ENCODE measurements at places on chromosomes 11 and 22.

DNA sequence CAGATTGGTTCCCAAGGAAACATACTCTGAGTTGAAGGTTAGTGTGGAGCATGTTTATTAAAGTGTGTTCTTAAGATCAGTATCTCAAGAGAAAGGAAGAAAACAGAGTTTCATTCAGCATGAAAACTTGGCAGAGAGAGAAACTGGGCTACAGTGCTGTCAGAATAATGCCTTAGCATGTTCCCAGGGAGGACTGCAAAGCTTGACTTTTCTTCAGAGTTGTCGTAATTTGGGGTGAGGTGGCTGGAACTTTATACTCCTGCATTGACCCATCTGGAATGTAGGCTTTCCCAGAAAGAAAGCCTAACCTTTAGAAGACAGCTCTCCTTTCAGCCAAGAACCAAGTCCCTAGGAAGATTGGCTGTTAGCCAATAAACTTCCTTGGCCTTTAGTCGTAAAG is 190.8 kb upstream of the CNTN5 start:
- DNase-seq: no peak

- DNase-seq: no peak
Observed at GRCh38 chr11:83115026-83115425, 41.9 kb upstream of the PCF11 start.

- DNase-seq: no peak
Observed at GRCh38 chr11:126132319-126132718, 69.7 kb upstream of the CDON start.

DNA sequence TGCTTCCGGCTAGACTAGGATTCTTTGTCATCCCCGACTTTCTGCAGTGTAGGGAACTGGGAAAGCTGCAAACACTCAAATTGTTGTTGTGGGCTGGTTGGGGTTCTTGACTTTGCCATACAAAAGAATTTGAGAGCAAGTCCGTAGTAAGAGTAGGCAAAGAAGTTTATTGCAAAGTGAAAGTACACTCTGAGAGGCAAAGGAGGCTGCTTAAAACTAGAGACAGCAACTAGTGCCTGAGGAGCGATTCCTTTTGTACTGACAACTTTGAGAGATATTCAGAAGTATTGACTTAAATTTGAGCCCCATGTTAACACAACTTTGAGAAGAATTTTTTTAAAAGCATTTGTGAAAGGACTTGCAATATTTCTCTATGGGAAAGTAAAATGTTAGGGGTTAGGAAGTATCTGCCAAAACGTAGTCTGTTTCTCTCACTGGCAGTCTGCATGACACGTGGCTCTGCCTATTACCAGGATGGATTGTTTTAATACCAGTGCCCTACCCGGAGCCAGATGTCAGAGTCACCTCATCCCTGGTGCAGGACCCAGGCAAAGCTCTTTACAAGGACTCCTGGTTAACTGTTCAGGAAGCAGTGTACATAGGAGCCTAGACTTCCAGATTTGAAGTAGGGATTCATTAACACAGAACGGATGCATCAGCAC is 85.0 kb upstream of the CLPB start:
- no peak for DNase-seq

DNA sequence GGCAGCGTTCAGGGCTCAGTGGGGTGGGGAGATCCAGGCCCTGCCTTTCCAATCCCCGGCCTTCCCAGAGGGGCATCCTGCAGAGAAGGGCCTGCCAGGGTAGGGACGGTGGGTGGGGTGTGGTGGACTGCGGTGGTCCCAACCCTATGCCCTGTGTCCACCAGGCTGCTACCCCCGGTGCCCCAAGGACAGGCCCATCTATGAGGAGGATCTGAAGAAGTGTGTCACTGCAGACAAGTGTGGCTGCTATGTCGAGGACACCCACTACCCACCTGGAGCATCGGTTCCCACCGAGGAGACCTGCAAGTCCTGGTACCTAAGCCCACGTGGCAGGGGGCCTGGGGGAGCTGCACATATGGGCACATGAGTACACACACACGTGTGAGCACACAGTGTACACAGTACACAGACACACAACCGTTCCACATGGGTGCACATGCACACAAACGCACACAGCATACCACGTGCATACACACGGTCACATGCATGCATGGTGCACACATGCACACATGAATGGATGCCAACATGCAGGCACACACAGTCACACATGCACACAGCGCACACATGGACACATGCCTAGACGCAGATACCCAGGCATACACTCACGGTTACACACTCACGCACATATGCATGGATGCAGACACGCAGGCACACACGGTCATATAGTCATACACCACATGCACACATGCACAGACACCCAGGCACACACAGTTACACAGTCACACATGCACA is 16.1 kb downstream of the MUC2 start:
- DNase-seq: no peak

DNA sequence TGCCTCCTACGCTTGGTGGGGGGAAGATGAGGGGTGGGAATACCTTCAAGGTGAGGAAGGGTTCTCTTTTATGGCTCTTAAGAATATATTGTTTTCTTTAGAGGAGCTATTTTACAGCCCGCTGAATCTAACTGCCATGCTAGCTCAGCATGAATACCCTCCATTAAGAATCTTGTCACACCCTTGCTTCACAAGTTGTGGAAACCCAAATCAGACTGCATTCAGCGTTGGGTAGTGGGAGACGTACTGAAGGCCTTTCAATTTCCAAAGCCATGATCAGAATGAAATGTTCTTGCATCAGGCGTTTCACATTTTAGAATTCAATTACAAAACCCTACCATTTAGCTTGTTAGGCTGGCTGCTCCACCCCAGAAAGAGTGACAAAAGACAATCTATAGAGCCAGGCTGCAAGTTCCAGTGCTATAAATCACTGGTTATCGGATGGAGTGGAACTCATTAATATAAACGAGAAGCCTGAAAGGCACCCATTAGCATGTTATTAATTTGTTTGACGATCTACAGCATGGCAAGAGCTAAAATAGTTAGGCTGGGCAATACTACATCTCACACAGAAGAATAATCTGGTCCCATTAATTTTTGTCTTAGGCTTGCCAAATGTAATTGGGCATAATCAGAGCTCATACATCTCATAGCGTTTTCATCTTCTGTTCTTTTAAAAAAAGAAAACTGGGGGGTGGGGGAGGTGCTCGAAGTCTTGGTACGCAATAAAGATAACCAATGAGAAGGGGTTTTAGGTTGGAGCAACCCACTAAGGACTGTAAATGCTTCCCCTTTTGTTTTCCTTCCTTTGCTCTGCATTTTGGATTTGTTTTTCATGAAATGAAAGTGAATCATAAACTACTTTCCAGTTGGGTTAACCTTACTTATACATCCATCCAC is 57.5 kb downstream of the ABTB2 start:
- DNase-seq: no peak

- no peak for DNase-seq
Observed at GRCh38 chr22:18021431-18021830, 2.9 kb downstream of the MICAL3 start.

DNA sequence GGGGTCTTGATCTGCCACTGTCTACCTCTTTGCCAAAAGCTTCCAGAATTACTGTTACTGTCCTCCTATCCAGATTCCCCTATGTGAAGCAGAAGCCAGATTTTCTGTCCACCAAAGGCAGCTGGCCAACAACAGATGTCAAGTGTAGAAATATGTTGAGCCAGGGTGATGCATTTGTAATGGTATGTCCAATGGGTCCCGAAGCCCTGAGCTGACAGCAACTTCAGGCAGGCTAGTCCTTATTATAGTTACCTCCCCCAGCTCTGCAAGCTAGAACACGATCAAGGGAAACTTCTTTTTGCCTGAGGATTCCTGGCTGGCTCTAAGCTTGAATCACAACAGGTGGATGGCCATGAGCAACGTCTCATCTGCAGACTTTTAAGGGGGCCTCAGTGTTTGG is 10.2 kb downstream of the PAMR1 start:
- no peak for DNase-seq

GRCh38 chr11:103824116-103824515 is 212.3 kb upstream of the DDI1 start:
- no peak for DNase-seq

DNA sequence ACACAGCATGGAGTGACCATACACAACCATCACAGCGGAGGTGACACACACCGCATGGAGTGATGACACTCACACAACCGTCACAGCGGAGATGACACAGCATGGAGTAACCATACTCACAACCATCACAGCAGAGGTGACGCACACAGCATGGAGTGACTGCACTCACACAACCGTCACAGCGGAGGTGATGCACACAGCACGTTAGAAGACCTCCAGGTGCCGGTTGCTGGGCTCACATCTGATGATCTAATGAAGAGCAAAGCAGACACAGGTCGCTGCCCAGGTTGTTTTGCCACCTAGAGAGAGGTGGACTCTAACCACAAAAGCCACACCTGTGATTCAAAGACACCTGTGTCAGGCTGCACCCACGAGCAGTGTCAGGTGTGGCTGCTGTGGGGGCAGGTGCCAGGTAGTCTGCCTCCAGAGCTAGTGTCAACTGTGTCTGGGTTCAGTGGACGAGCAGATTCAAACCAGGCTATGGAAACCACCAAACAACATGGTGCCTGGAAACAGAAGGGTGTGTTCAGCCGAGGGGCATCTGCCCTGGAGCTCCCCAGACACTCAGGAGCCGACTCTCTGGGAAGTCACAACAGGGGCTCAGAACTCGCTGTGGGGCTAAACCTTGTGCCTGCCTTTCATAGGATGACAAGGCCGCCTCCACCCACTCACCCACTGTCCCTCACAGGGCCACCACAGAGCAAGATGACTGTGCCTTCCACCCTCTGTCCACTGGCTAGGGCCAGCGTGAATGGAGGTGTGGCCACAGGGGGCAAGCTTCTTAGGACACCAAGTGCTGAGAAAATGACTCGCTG is 608.2 kb downstream of the TBC1D22A start:
- no peak for DNase-seq

GRCh38 chr11:20084921-20085814 is 75.1 kb downstream of the DBX1 start:
- no peak for DNase-seq

DNA sequence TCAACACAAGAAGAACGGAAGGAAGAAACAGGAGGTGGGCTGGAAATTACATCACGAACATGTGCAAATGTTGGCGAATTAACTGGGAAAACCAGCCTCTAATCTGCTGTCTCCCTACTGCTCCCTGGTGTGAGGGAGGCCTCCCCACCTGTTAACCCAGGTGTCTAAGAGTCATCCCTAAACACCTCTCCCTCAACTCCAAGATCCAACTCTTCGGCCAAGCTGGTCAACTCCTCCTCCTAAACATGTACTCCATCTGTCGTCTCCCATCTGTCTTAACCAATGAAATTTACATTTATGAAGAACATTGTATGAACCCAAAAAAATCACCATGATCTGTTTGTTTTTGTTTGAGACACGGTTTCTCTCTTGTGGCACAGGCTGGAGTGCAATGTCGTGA is 154.2 kb downstream of the LARGE1 start:
- no peak for DNase-seq

DNA sequence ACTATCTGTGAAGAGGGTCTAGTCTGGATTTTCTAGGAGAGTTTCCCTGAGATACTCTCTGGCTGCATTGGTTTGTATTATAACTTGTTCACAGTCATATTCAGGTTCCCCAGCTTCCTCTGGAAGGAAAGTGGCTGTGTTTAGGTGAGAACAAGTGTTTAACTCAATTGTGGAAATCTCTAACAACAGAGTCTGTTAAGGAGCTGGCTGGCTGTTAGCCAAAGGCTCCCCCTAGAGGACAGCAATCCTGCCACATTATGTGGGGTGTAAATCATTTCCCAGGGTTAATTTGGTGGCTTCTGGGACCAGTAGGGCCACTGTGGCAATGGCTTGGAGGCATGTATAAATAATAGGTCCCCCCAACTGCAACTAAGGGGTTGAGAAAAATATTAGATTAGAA is 18.4 kb downstream of the MS4A6E start:
- no peak for DNase-seq

GRCh38 chr22:43077121-43077877 is 11.9 kb downstream of the TTLL1 start:
- no peak for DNase-seq

GRCh38 chr11:8033305-8034105 is 46.4 kb downstream of the EIF3F start:
- peak; percentile 60 for DNase-seq

- no peak for DNase-seq
Observed at GRCh38 chr22:27050771-27051170, 393.4 kb downstream of the MIAT start.

GRCh38 chr11:27052668-27053067 is 12.1 kb downstream of the BBOX1 start:
- no peak for DNase-seq

GRCh38 chr22:43300891-43301676 is 42.1 kb downstream of the SCUBE1 start:
- DNase-seq: no peak

- DNase-seq: no peak
Observed at GRCh38 chr11:118783724-118784495, 7.1 kb downstream of the DDX6 start.

DNA sequence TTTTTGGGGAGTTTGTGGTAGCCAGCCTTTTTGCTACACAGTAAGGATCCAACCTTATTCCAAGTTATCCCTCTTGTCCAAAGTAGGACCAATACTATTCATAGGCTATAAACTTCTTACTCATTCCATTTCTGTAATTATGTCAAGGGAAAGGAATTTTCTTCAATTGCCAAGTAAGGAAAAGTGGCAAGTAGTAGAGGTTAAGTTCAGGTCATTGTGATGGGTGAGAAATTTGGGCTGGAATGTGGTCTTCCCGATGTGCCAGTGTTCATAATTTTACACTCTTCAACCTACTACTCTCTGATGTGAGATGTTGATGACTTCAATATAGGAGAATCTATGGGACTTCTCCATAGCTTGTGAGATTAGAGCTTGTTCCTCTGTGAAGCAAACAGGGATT is 648.8 kb downstream of the METTL15 start:
- no peak for DNase-seq

DNA sequence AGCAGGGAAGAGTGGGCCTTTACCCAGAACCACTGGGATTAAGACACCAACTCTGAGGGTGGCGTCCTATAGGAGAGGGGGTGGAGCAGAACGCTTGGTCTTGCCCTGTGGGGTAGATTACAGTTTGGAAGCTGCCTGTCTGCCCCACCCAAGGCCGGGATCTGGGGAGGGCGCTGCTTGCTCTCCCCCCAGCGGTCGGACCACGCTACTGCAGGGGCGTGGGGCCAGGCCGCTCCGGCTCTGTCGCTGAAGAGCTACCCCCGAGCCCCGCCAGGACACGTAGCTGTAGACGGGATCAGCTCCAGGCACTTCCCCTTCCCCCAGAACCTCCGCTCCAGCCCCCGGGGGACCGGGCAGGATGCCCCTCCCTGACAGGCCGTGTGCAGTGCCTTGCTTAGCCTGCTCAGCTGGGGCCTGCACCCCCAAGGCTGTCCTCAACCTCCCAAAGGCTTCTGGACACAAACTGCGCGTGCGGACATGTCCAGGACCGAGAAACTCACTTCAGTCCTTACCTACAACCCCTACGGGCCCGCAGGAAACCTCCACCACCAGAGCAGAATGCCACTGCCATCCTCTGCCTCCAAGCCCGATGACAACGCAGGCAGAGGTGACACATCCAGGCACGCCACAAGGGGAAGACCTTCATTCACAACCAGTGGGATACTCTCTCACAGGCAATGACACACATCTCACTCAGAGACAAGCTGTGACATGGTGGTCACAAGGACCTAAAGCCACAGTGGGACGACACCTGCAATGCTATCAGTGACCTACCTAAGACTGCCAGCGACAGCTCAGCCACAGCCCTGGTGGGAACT is 3.6 kb downstream of the AHNAK start:
- peak; percentile 83 for DNase-seq
